ENCODE measurements at places on chromosomes 13 and 19.

GRCh38 chr13:99275093-99275469, 16.9 kb upstream of the GPR18 start:
- no peak for DNase-seq

DNA sequence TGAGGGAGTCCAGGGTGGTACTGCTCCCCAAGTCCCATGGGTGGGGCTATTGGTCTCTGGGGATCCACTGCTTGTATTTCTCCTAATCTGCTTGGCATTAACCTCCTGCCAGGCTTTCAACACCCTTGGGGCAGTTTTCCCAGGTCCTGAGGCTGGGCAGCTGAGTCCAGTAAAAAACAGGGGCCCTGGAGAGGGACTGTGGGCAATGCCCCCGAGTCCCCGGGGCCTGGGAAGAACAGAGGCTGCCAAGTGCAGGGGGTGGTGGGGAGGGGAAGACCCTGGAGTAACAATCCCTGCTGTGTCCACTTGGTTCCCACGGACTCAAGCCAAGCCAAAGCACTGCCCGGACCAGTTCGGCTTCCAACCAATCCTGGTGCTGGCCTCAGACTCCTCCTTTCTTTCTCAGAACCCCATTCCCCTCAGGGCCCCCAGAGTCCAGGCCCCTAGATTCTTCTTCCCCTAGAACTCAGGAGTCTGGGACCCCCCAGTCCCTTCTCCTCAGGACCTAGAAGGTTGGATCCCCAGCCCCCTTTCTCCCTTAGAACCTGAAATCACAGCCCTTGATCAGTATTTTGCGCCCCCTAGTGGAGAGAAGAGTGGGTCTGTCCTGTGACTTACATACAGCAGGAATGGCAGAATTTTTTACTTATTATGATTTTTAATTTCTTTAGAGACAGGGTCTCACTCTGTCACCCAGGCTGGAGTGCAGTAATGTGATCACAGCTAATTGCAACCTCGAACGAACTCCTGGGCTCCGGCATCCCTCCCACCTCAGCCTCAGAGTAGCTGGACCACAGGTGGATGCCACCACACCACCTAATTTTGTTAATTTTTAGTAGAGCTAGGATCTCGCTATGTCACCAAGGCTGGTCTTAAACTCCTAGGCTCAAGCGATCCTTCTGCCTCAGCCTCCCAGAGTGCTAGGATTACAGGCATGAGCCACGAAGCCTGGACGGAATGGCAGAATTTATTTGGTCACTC, 3.7 kb upstream of the CLPTM1 start:
- peak; percentile 55 for DNase-seq

- DNase-seq = no peak
Measured at GRCh38 chr13:37868691-37869505, 674 bp downstream of the TRPC4 start.

DNA sequence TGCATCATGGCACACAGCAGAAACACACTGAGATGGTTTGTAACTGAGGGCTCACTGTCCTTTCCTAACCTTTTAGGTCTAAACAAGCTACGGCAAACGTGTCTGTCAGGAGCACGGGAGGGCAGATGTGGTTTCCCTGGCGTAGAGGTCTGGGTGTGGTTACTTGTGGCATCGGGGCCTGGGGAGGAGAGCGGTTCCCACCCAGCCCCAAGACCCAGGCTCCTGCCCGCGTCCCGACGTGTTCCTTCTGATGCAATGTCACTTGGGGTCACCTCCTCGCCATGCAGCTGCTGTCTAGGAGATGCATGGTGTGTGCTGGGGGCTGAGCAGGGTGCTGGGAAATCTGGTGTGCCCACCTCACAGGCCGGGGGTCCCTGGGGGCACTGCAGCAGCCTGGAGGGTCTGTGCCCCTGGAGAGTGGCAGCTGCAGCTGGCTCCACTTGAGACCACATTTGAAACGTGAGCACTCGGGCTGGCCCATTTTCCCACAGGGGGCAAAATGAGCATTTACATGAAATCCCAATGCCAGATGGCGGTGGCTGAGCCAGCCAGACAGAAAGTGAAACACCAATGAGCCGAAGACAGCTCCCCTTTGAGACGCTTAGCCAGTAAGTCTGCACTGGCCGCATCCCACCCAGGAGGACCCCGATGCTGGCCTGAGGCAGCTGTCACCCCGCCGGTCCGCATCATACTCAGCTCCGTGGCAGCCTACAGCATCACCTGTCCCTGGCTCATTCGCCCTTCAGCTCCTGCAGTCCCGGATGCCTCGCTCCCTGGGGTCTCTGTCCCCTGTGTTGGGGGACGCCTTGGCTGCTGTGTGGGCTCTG, 22.3 kb upstream of the MYDGF start:
- DNase-seq = no peak

DNA sequence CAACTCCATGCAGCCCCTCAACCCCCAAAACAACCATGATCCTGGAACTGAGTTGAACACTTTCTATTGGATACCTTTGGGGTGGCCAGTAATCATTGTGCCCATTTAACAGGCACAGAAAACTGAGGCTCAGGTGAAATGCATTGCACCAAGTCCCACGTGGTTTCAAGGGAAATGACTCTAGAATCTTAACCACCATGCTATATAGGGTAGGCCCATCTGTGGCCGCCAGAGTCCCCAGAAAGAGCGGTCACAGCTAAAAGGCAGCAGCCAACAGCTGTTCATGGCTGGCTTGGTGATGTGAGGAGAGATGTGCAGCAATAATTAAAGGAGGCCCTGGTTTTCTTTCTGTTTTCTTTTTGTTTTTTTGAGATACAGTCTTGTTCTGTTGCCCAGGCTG, 2.6 kb downstream of the CNN1 start:
- no peak for DNase-seq

DNA sequence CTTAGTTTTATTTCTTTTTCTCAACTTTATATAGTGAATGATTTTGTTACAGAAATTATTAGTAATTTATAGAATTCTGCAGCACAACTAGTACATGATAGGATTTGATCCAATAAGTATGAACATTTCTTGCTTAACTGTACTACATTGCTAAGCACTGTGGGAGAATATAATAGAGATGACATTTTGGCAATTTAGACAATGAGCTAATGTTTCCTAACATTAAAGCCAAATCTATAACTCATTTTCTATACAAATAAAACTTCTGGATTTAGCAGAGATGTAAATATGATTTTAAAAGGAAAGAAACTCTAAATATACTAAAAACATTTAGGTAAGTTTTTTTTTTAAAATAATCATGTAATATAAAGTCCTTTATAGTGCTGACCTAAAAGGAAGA, 87.3 kb downstream of the FNDC3A start:
- DNase-seq = no peak

- no peak for DNase-seq
Measured at GRCh38 chr13:37175996-37176395, 70.5 kb upstream of the CSNK1A1L start.

DNA sequence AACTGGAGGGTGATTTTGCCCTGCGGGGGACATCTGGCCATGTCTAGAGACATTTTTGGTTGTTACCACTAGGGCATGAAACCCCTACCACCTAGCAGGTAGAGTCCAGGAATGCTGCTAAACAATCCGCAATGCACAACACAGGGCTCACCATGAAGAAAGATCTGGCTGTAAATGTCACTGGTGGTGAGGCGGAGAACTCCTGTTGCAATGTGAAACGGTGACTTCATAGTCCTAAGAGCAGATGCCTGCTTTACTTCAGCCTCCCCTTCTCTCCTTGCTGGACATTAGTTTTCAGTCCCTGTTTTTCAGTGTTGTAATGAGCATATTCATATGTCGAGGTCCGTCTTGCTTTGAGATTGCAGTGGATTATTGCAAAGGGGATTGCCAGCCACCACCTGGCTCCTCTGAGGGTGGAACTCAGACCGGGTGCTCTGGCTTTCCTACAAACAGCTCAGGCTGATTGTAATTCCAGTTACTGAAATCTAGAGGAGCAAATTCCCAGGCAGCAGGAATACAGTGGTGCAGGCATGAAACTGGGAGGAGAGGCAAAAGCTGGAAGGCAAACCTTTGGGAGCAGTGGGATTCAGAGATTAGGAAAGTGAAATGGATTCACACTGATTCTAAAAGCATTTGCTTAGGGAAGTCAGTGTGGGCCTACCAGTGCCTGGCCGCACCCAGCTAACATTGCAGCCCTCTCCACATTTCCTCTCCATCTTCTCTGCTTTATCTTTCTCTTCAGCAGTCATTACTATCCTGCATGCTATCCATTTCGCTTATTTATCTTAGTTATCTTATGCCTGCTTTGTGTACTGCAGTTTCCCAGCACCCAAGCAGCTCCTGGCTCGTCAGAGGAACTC, 76.1 kb upstream of the PCDH8 start:
- DNase-seq = no peak

DNA sequence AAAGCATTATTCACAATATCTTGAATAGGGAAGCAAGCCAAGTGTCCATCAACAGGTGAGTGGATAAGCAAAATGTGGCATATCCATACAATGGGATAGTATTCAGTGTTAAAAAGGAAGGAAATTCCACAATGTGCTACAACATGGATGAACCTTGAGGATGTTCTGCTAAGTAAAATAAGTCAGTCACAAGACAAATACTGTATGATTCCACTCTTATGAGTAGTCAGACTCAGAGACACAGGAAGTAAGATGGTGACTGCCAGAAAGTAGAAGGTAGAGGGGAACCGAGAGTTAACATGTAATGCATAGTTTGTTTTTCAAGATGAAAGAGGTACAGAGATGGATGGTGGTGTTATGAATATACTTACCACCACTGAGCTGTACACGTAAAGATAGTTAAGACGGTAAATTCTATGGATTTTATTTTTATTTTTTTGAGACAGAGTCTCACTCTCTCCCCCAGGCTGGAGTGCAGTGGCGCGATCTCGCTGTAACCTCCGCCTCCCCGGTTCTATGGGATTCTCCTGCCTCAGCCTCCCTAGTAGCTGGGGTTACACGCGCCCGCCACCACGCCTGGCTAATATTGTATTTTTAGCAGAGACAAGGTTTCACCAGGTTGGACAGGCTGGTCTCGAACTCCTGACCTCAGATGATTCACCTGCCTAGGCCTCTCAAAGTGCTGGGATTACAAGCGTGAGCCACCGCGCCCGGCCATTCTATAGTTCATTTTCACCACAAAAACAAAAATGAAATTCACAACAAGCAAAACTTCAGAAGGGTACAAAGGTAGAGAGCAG, 1.0 kb upstream of the CHAMP1 start:
- DNase-seq = peak; percentile 51

DNA sequence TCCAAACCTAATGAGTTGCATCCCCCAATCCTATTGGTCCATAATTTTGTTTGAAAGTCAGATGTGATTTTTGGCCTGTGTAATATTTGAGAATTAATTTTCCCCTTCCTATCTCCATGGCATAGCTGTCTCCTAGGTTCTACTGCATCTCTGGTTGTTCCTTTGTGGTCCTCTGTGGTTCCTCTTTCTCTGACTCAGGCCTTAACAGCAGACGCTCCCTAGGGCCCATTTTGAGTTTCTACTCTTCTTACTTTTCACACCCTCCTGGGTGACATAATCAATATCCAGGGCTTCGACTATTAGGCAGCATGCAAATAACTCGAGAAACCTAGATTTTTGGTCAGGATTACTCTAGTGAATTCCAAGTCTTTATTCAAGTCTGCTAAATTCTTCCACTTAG, 160.7 kb downstream of the RFC3 start:
- no peak for DNase-seq

GRCh38 chr13:59461411-59461810, 702.3 kb downstream of the DIAPH3 start:
- DNase-seq = no peak

DNA sequence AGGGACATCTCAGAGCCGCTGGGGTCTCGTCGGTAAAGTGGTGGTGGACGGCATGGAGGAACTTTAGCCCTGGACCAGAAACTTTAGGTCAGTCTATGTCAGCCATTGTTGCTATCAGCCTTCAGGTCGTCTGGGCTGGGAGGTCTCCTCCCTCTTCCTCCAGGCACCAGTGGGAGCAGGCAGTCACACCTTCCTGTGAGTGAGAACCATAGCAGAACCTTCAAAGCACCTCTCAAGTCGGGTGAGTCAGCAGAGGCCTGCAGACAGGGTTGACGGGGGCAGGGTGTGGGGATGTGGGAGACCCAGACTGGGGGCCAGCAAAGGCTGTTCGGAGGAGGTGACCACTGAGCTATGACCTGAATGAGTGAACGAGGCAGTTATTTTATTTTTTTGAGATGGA, 15.4 kb upstream of the SBNO2 start:
- no peak for DNase-seq

DNA sequence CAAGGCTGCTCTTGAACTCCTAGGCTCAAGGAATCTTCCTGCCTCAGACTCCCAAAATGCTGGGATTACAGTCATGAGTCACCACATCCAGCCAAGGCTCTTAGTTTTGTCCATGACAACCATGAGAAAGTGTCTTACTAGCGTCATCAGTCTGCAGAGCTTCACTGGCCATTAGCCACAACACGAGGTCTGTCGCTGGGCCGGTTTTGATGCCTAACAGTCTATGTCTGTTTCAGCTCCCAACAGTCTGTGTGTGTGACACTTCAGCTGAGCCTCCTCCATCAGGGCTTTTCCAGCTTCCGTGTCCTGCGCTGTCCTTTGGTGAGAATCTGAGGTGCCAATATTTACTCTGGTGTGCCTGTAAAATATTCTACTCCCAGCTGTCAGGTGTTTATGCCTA, 47.6 kb downstream of the CEP89 start:
- DNase-seq = no peak

DNA sequence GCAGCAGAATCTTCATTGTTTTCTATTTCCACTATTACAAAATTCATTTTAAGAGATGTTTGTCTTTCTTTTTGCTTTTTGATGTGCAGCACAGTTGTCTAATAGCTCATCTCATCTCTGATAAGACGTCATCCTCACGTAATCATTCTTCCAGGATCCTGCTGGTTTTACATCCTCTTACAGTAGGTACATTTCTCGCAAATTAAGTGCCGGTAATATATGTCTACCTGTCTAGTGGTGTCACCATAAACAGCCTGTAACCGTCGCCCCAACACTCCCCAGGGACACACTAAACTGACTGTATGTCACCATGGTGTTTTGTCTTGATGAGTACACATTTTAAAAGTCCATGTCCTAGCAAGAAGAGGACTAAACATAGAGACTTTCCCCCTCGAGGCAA, 94.5 kb upstream of the VSTM2B start:
- no peak for DNase-seq

DNA sequence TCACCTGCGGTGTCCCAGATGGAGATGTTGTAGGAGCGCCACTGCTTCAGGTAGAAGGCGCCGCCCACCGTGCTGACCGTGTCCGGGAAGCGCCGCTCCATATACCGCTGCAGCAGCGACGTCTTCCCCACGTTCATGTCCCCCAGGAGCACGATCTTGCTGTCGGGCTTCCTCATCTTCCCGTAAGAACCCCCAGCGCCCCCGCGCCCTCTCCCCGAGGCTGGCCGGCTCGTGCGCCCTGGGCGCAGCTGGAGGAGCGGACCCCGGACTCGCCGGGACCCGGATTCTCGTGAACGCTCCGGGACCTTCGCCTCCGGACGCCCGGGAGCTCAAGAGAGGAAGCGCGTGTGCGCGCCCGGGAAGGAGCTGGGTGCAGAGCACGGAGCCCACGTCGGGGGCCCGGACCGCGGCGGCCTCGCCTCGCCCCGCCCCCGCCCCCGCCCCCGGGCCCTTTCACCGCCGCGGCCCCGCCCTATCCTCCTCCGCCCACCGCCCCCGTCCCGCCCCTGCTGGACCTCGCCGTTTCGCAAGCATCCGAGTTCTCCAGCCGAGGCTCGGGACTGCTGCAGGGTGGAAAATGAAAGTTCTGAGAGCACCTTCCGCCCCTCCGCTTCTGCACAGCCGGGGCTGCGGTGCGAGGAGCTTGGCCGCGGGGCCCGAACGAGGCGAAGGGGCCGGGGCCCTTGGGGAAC, at the start of gene RAB20:
Gene RAB20, minus strand, starts transcription at position 379 of the 692 bp plus-strand sequence. Its CDS starts 203 bp downstream, at position 176.
- DNase-seq = peak; percentile 45

Data from activated CD4-positive, CD25-positive, alpha-beta regulatory T cell treated with anti-CD3 and anti-CD28 coated beads, Interleukin-2, amount 50 U/mL, for 72 hours (primary cell).